Mammary microvascular endothelial cell (primary cell): ENCODE measurements at places on chromosomes 11 and 22. TPM values are rescaled to one million over a fixed set of nuclear protein-coding genes. Genes with fewer than 3 reads are reported as not detected.

The TECTA gene
- total RNA-seq: 0.05 and 0.73 TPM in 2 replicates

The FAM180B gene
- total RNA-seq: not detected in 2 replicates

The PHRF1 gene
- total RNA-seq: 20.1 and 25.4 TPM in 2 replicates

The F2 gene
- 0.10 TPM in 1 of 2 replicates, not detected in the other for total RNA-seq

The OR52N4 gene
- not detected in 2 replicates for total RNA-seq

The OR51B4 gene
- not detected in 2 replicates for total RNA-seq

The ARVCF gene
- 91.8 and 101 TPM in 2 replicates for total RNA-seq

The CYP2D6 gene
- total RNA-seq: not detected in 2 replicates

The OR4X2 gene
- total RNA-seq: not detected in 2 replicates

The ACRV1 gene
- total RNA-seq: not detected in 2 replicates

The RASD2 gene
- total RNA-seq: not detected in 2 replicates

The PYGM gene
- total RNA-seq: 0.25 TPM in 1 of 2 replicates, not detected in the other

The KRTAP5-1 gene
- not detected in 2 replicates for total RNA-seq

The GLYATL1 gene
- not detected in 2 replicates for total RNA-seq

The SLC22A9 gene
- total RNA-seq: not detected in 2 replicates

The BAIAP2L2 gene
- total RNA-seq: 0.07 and 0.54 TPM in 2 replicates

The ART5 gene
- not detected in 2 replicates for total RNA-seq

The MMP27 gene
- total RNA-seq: not detected in 2 replicates

The RFPL1 gene
- not detected in 2 replicates for total RNA-seq

The IGSF9B gene
- 0.67 TPM in 1 of 2 replicates, not detected in the other for total RNA-seq

The PANX1 gene
- 25.2 and 26.1 TPM in 2 replicates for total RNA-seq

The OR10AG1 gene
- total RNA-seq: not detected in 2 replicates

The DNAJB7 gene
- total RNA-seq: not detected in 2 replicates

The ANGPTL5 gene
- not detected in 2 replicates for total RNA-seq

The GSTT2 gene
- total RNA-seq: 1.3 and 6.1 TPM in 2 replicates

The HTR3A gene
- not detected in 2 replicates for total RNA-seq

The CASP1 gene
- 29.9 and 36.4 TPM in 2 replicates for total RNA-seq

The LARGE2 gene
- total RNA-seq: not detected in 2 replicates

The GALNT18 gene
- total RNA-seq: 26.4 and 27.9 TPM in 2 replicates

The ARCN1 gene
- total RNA-seq: 123 and 129 TPM in 2 replicates

The KCNE3 gene
- 0.15 and 0.27 TPM in 2 replicates for total RNA-seq

The DDIAS gene
- 7.7 and 12.3 TPM in 2 replicates for total RNA-seq
